ENCODE measurements at places on chromosomes 3 and 15. TPM values are rescaled to one million over a fixed set of nuclear protein-coding genes. Genes with fewer than 3 reads are reported as not detected.

The LCTL gene
- total RNA-seq: not detected

The SPTSSB gene
- not detected for total RNA-seq

DNA sequence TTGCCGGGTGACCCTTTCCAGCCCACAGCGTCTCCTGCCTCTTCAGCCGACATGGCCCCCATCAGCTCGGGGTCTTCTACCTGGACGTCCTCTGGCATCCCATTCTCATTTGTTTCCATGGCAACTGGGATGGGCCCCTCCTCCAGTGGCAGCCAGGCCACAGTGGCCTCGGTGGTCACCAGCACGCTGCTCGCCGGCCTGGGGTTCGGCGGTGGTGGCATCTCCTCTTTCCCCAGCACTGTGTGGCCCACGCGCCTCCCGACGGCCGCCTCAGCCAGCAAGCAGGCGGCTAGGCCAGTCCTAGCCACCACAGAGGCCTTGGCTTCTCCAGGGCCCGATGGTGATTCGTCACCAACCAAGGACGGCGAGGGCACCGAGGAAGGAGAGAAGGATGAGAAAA lies 170.2 kb downstream of the FEZF2 start:
- DNase-seq: no peak

DNA sequence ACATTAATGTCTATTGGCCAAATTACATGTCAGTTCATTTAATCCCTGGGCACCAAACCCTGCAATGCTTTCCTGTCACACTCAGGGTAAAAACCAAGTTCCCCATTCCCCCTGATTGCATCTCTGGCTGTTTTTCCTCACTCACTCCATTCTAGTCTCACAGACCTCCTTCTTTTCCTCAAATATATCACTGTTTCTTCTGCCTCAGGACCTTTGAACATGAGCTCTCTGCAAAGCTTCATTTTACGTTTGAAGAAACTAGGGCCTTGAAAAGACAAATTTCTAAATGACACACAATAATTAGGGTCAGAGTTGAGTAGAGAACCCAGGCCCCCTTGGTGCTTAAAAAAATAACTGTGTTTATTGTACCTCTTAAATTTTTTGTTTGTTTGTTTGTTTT lies 230.6 kb downstream of the THRB start:
- DNase-seq: no peak

DNA sequence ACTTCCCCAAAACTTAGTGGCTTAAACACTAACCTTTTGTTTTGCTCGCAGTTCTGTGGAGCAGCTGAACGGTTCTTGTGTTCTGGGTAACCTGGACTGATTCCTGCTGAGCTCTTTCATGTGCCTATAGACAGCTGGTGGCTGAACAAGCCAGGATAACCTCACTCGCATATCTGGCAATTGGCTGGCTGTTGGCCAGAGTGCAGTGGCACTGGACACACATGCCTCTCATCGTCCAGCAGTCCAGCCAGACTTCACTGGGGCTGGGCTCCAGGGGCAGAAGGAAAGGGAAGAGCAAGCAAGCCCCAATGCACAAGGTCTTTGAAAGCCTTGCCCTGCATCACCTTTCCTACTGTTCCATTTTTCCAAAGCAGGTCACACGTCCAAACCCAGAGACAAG lies 53.6 kb upstream of the GATA2 start:
- DNase-seq: no peak

- DNase-seq: no peak
Measured at GRCh38 chr3:87756616-87757015, 302.2 kb downstream of the CGGBP1 start.
